ENCODE measurements at places on chromosomes 2 and 18.

- DNase-seq: no peak
Measured at GRCh38 chr18:49169037-49169521, 218.3 kb upstream of the SMAD7 start.

DNA sequence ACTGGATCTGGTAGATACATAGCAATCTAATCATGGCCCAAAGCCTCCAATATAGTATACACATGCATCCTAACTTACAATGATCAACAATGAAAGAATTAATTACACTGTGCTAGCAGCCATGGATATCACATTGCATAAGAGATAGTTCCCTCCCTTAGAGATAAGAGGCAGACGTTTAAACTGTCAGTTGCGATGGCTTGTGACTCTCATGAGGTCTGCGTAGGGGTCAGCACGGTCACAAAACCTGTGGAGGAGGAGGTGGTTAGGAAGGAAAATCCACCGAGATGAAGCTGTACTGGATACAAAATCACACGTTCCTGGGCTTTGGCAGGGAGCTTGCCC, 800 bp upstream of the RALB start:
- no peak for DNase-seq

GRCh38 chr2:170887896-170888295, 41.2 kb upstream of the GORASP2 start:
- no peak for DNase-seq

DNA sequence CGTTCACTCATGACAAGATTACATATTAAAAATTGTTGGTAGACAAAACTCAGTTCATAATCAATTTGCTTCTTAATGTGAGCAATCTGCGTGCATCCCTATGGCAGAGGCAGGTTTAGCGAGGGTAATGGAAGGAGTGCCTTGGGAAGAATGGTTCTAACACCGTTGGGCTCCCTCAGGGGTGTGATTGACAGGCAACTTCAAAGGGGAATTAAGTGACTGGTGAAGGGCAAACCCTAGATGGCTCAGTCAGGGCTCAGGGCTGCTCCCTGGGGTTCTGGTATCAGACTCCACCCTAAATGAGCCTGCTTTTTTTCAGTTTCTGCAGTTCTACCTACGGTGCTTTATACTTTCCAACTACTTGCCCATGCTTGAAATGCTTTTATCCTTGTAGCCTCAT, 419.5 kb upstream of the CELF4 start:
- DNase-seq: no peak

GRCh38 chr18:79776674-79777073, 21.1 kb upstream of the KCNG2 start:
- DNase-seq: no peak

- no peak for DNase-seq
Measured at GRCh38 chr2:231013820-231014219, 17.9 kb downstream of the SPATA3 start.

- peak; percentile 74 for DNase-seq
Measured at GRCh38 chr2:100365434-100365833, 43.1 kb upstream of the LONRF2 start.

DNA sequence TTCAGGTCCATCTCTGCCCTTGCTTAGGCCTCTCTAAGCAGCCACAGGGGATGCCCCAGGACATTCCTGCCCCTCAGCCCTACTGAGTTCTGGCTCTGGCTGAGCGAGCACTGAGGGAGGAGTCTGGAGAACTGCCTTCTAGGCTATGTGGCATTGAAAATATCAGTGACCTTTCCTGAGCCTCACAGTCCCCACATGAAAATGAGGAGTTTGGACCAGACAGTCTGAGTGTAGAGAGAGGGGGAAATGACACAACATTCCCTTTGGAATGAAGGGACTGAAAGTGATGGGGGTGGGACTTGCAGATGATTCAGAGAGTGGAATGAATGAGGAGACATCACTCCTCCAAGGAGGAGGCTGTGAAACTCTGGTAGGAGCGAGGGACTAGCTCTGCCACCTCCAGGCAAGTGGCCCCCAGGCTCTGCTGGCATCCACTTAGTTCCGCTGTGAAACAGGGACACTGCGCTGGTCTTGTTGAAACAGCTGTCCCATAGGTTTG, 8.0 kb downstream of the TNS1 start:
- peak; percentile 67 for DNase-seq

GRCh38 chr2:156837635-156838370, 401.6 kb downstream of the GPD2 start:
- DNase-seq: no peak

DNA sequence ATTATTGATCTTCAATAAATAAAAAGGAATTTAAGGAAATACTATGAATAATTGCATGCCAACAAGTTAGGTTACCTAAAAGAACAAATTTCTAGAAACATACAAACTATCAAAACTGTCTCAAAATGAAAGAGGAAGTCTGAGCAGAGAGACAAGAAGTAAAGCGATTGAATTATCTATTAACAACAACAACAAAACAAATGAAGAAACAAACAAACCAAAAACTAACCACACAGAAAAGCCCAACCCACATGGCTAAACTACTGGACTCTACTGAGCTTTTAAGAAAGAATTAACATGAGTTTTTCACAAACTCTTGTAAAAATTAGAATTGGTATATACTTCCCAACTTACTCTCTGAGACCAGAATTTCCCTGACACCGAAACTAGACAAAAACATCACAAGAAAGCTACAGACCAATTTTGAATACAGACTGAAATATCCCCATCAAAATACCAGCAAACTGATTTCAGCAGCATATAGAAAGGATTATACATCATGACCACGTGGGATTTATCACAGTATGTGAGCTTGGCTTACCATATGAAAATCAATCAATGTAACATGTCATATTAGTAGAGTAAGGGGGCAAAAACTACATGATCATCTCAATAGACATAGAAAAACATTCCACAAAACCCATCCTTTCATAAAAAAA, 16.6 kb upstream of the GALNT1 start:
- no peak for DNase-seq

DNA sequence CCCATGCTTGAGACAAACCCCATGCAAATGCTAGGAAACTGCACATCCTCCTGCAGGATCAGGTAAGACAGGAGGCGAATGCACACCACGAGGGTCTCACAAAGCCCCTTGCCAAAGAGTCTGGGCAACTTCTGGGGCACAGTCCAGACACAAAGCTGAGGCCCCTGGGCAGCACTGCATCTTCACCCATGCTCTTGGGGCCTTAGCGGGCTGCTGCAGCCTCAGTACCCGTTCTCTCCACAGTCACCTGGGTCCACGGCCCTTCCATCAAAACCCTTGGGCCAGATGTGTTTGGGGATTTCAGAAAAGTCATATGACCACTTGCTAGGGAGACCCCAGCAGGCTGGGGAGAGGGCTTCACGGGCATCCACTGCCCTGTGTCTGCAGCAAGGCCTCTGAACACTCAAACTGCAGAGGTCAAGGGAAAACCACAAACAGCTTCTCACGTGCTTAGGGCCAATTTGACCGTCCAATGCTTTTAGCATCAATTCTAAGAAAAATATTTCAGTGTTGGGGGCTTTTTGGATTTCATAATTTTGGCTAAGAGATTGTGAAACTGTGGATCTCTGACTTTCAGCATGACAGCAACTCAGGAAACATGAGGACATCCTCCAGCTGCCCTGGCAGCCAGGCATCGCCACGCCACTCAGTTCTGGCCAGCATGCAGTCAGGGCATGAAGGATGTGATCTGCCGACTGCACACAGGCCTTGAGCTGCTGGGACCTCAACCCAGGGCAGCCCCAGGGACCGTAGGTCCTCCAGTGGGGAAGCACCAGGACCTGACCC, 20.0 kb downstream of the PASK start:
- DNase-seq: no peak

- DNase-seq: peak; percentile 80
Measured at GRCh38 chr2:157173740-157174184, 83.7 kb upstream of the GALNT5 start.

GRCh38 chr2:2647141-2647541, 316.1 kb upstream of the MYT1L start:
- peak; percentile 82 for DNase-seq

DNA sequence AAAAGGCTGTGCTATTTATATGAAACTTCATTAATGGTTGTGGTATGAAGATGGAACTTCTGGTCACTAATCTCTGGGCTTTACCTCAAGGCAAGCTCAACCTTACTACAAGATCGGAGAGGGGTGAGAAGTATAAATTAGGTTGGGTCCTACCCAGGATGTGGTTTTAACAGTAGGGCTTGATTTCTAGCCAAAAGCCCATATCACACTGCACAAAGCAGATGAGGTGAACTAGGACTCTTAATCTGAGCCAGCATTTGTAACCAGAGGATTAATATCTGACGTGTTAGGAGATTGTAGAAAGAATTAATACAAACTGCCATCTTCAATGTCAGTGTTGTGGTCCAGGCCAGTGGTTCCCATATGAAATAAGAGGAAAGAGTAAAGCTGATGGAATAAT, 86.4 kb upstream of the RGPD4 start:
- DNase-seq: no peak

DNA sequence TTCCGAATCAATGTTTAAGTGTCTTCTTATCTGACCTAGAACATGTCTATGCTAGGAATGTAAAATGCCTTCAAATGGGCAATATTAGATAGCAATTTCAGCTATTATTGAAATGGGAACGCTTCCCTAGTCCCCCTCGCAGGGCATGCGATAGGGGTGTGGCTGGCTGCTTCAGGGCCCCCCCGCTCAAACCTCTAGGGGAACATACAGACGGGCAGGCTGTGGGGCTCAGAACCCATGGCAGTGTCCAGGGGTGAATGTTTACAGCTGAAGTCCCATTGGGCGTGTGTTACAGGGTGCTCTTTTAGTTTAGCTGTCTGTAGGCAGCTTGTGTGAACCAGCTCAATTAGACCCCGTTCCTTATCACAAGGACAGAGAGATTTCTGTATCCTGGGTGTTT, 315.9 kb downstream of the DSEL start:
- DNase-seq: no peak

GRCh38 chr2:25286025-25286400, 55.7 kb downstream of the DNMT3A start:
- DNase-seq: no peak

DNA sequence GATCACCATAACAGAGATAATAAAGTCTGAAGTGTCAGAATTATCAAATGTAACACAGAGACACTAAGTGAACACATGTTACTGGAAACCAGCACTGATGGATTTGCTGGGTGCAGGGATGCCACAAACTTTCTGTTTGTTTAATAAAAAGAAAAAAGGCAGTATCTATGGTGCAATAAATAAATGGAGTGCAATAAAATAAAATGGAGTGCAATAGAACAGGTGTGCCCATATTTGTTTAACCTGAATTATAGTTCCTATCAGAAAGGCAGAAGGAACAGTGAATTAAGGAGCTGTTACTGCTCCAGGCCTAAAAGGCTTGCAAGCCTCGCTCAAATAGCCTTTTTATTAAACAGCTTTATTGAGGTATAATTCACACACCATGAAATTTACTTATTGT, 81.0 kb upstream of the KIDINS220 start:
- DNase-seq: no peak

- DNase-seq: no peak
Measured at GRCh38 chr2:240289701-240290431, 145.6 kb upstream of the GPC1 start.
